ENCODE measurements at places on chromosomes 16 and 17.

DNA sequence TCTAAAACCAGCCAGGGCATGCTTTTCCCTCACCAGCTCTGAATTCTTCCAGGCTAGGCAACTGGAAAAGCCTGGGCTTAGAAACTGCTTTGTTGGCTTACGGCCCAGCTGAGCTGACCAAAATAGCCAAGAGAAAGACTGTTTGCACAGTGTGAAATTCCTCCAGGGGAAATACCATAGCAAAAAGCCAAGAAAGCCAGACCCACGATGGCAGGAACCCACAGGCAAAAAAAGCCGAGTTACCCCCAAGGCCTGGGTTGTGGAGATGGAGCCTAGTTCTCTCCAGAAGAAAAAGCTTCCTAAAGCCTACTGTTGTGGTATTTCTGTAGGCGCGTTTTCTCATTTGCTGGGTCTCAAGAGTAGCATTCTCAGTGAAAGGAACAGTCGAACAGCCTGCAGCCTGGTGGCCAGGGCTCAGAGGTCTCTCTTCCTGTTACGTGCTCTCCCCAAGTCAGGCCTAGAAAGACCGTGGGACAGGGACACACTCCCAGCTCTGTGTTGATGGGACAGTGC is 9.2 kb downstream of the SP2 start:
- no peak for DNase-seq

GRCh38 chr17:82935966-82936767 is 96.3 kb upstream of the ZNF750 start:
- no peak for DNase-seq

GRCh38 chr16:81261049-81261648 is 22.7 kb downstream of the BCO1 start:
- DNase-seq = peak; percentile 7

DNA sequence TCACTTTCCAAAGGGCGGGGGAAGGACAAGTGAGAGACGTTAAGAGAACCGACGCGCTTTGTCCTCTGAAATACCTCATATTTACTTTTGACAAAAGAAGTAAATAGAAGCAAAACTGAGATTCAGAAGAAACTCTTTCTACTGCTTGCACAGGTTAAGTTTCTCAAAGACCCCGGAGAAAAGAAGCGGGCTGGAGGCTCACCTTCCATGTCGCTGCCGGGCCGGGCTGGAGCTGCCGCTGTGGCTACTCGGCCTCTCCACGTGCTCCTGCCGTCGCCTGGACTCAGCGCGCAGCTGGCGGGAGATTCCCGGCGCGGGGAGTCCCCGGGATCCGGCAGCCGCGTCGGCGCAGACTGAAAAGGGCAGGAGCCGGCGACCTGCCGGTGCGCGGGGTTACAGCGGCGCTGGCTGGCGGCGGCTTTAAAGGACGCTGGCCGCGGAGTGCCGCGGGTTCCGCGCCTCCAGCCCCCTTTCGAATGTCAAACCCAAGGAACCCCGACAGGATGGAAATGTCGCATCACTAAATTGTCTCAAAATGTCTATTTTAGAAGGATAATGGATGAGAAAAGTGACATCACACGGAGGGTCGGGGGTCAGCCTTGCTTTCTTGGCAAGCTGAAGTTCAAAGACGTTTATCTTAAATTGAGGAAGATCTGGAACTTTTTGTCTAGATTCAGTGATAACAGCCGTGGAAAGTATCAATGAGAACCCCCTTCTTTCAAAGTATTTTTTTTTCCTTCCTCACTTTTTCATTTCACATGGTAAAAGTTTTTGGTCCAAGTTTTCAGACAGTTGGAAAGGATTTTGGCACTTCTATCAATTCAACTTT is at the start of gene IKZF3:
IKZF3 (minus strand) TSS at position 395 of the 829 bp plus-strand sequence; CDS start at position 209, 186 bp downstream.
- peak; percentile 71 for DNase-seq

DNA sequence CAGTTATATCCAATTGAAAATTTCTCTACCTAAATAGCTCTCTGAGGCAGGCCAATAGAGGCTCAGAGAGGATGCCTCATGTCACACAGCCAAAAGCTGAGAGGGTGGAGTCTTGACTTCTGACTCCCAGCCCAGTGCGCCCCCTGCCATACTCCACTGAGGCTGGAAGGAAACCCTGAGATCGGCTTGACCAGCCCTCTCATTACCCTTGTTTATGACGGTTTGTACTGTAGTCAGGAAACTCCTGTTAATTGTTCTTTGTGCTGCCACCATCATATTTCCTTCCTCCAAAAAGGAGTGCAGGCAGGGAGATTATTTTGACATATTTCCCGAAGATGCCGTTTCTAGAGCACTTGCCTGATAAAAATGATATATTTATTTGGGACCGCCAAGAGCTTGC is 107.9 kb downstream of the AIPL1 start:
- no peak for DNase-seq

GRCh38 chr16:58109330-58109729 is 19.9 kb downstream of the CFAP20 start:
- no peak for DNase-seq

DNA sequence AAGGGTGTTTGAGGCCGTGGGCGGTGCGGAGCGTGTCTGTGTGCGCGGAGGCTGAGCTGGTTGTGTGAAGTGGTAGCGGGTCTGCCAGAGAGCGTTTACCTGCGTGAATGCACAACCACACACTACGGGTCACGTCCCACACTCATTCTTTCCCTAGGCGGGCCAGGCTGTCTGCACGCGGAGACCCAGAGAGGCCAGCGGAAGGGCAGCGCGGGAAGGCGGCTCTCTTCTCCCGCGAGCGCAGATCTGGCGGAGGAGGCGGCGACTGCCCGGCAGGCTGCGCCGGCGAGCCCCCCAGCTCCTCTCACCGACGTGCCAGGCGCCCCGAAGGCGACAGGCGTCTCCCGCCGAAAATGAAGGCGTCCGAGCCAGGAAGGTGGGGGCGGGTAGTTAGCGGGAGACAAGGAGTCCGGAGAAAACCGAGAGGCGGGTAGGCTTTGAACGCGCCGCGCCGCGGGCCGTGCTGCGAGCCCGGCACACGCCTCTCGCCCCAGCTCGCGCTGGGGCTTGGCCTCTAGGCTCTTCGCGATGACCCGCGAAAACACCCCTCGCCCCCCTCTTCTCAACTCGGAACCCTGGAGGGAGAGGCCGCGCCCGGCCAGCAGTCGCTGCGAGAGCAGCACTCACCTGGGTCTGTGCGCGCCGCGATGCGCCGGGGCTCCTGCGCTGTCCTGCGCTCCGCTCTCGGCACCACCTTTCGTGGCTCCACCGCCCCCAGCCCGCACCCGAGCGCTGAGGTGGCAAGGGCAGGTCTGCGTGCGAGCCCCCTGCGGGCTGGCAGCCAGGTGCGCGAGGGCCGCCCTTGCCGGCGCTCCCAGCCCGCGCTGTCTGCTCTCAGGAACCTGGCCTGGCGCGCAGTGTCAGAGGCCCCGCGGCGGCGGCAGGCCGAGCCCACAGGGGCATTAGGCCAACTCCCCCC is 2.0 kb upstream of the FOXF1 start:
- no peak for DNase-seq

DNA sequence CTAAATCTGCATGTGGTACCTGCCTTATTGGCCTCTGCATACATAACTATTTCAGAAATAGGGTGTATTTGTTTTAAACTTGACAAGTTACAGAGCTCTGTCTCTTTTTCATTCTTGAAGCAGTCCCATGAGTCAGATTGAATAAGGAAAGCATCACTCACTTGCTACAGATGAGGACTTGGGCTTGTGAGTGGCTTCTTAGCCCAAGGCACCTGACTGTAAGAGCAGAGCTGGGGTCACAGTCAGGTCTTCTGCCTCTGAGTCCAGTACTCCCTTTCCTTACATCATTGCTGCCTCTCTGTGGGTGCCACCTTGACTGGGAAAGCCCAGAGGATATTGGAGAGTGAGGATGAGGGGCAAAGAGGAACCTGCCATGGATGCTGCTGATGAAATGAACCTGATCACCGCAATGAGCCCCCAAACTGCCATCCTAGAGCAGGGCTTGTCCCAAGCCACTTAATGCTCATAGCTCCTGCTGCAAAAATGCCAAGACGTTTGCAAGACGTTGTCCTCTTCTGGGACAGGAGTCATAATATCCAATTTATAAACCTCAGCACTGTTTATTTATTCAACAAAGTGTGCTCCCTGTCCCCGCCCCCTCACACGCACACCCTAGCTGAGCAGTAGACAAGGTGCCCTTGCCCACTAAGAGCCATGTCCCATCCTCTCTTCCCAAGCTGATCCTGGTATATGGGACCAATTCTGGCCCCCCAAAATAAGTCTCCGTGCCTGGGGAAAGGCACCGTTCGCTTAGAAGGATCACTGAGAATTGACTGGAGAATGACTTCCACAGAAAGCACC is 74.1 kb downstream of the CCDC182 start:
- no peak for DNase-seq

DNA sequence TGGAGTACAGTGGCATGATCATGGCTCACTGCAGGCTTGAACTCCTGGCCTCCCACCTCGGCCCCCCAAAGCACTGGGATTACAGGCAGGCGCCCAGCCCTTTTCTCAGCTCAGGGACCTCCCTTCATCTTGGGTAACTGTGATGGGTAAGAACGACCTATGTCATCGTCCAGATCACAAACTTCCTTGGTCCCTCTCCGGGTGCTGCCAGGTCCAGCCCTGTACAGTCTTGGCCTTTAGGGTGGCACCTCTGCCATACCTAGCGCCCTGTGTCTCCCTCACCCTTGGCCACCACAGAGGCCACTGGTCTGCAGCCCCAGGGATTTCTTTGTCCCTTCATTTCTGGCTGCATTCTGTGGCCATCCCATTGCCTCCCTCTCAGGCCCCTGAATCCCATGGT is 29.7 kb upstream of the ZFP90 start:
- no peak for DNase-seq

DNA sequence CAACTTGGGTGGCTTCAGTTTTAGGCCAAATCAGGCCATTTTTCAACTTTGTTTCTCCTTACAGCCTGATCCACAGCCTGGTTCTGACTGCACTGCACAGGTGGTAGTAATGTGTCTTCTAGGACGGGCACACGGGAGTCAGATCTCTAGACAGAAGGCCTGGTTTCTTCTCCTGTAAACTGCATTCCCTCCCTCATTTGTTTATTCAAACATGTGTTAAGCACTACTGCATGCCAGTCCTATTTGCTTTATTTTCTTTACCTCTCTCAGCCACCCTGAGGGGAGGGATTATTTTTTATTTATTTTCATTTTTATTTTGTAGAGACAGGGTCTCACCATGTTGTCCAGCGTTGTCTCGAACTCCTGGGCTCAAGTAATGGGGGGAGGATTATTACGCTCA is 6.3 kb upstream of the KSR1 start:
- no peak for DNase-seq

GRCh38 chr17:17722081-17722905 is 41.0 kb downstream of the RAI1 start:
- DNase-seq = no peak

DNA sequence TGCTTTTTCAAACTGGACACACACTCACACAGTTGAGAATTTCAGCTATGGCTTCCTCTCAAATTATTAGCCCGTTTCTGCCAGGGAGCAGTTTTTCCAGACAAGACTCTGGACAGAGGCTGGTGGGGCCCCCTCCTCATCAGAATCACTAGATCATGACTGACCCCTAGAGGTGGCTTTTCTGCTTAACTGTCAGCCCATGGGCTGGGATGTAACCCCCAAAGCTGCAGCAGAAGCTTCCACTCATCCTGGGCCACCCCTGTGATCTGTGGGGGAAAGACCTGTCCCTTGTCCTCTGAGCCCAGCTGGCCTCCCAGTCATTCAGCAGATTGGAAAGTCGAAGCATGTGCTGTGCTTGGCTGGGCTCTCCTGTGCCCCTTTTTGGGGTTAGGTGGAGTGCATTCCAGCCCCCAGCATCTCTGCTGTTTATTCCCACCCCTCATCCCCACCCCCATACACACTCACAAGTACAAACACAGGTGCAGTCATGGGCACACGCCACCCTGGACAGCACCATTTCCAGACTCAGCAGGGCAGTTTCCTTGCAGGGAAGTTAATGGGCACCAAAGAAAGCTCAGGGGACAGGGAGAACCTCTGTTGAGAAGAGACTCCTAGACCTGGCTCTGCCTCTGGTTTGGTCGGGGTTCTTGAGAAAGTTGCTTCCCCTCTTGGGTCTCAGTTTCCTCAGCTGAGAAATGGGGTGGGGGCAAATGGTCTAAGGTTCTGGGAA is 77.6 kb upstream of the RBL2 start:
- no peak for DNase-seq

DNA sequence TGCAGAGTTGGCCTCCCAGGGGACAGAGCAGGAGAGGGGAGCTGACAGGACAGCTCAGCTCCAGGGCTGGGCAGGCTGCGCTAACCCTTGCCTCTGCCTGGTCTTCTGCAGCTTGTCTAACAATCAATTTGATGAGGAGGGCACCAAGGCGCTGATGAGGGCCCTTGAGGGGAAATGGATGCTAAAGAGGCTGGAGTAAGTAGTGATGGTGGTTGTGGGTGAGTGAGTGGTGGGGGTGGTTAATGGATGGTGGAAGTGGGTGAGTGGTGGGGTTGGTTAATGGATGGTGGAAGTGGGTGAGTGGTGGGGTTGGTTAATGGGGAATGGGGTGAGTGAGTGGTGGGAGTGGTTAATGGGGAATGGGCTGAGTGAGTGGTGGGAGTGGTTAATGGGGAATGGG is 22.0 kb upstream of the CPNE2 start:
- no peak for DNase-seq

GRCh38 chr17:66310528-66311148 is 8.2 kb downstream of the PRKCA start:
- no peak for DNase-seq

DNA sequence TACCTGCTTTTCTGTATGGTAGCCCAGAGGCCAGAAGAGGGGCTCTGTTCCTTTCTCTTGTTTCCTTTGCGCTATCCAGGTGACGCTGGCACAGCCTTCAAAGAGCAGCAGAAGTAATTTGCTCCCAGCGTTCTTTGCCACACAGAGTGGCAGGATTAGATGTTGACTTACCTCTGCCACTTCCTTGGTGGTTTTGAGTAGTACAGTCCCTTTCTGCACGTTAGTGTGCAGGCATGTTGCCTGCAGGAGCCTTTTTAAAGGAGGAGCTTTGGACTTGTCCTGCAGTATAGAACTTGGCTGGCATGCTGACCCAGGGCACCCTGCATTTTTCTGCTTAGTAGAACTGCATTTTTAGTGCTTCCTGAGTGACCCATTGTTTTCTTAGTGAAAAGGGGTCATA is at the start of gene ABCC11:
ABCC11 (minus strand) TSS at position 229 of the 400 bp plus-strand sequence. CDS start 15,618 bp downstream, outside the sequence.
- no peak for DNase-seq

DNA sequence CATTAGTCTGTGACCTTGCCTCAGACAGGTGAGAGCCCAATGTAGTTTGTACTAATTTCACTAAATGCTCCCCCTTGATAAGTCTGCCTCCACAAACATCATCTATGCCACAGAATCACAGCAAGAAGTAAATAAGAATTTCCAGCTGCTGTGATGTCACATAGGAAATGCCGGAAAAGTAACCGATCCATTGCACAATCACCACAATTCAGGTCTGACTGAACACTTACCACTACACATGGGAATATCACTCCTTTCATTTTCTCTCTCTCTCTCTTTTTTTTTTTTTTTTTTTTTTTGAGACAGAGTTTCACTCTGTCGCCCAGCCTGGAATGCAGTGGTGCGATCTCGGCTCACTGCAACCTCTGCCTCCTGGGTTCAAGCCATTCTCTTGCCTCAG is 79.0 kb upstream of the CDH11 start:
- DNase-seq = no peak

DNA sequence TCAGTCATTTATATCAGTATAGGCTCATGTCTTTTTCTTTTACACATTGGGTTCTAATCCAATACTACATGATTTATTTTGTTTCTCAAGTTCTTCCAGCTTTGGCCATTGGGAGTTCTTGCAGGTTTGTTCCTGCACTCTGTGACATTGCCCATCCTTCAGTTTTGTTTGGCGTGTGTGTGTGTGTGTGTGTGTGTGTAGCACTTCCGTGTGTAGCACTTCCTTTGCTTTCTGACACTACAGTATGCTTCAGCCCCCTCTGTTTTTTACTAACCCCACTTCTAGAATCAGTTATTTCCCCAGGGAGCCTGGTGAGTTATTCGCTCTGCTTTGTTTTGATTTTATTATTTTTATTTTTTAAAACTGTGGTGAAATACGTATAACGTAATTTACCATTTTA is 75.6 kb upstream of the LGALS9 start:
- DNase-seq = no peak
